ENCODE measurements at places on chromosomes 3 and 15. TPM values are rescaled to one million over a fixed set of nuclear protein-coding genes. Genes with fewer than 3 reads are reported as not detected.

The KLHL40 gene
- polyA plus RNA-seq, result not detected

The PPM1L gene
- polyA plus RNA-seq, result 3.0 TPM

The PRSS50 gene
- not detected for polyA plus RNA-seq

The STXBP5L gene
- not detected for polyA plus RNA-seq

The SERINC4 gene
- polyA plus RNA-seq, result 1.1 TPM

The PLIN1 gene
- polyA plus RNA-seq, result not detected

The PLAAT1 gene
- not detected for polyA plus RNA-seq

The FOXB1 gene
- not detected for polyA plus RNA-seq
